ENCODE measurements at places on chromosomes 1 and 21. TPM values are rescaled to one million over a fixed set of nuclear protein-coding genes. Genes with fewer than 3 reads are reported as not detected.

GRCh38 chr1:81834268-81834667, 33.5 kb downstream of the ADGRL2 start:
- H3K36me3 ChIP-seq: no peaks in the 10 kb centered on the region
- H3K27me3 ChIP-seq: no peaks in the 10 kb centered on the region
- H3K4me1 ChIP-seq: peaks cover 49% of the 10 kb centered on the region
- H3K27ac ChIP-seq: no peak overlapping the region

GRCh38 chr1:107430540-107431228, 289.8 kb downstream of the NTNG1 start:
- H3K4me3 ChIP-seq: no peak overlapping the region
- no peaks in the 10 kb centered on the region for H3K36me3 ChIP-seq
- no peaks in the 10 kb centered on the region for H3K27me3 ChIP-seq
- H3K4me1 ChIP-seq: no peaks in the 10 kb centered on the region
- DNase-seq: no peak

- DNase-seq: no peak
- no peaks in the 10 kb centered on the region for H3K4me1 ChIP-seq
- H3K4me3 ChIP-seq: no peak overlapping the region
- H3K36me3 ChIP-seq: no peaks in the 10 kb centered on the region
- H3K27me3 ChIP-seq: no peaks in the 10 kb centered on the region
- no peak overlapping the region for H3K27ac ChIP-seq
These were observed 3.2 kb downstream of the IL23R start for GRCh38 chr1:67169496-67169895.

DNA sequence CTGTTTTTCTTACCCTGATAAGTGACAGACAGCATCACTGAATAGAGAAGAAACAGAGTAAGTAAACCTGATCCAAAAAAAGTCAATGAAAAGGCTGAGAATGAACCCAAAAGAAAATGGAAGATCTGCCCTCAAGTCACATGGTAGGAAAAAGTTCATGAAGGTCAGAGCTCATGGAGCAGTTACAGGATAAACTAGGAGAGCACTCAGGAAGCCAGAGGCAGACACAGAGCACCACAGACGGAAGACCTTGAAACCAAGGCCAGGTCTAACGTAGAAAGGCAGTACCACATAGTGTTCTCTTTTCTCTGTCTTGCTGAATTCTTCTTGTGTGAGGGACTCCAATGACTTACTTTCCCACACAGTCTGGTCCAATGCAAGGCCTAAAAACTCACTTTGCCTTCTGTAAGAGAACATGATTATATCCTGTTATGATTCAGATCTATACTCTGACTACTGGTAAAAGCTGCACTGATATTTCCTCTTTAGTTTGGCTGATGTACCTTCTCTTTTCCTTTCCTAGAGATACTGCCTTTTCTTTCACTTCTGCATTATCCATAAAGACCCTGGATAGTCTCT, 40.8 kb downstream of the RTCA start:
- H3K27ac ChIP-seq: no peak overlapping the region
- no peak for DNase-seq
- no peak overlapping the region for H3K4me3 ChIP-seq
- no peaks in the 10 kb centered on the region for H3K36me3 ChIP-seq
- no peaks in the 10 kb centered on the region for H3K4me1 ChIP-seq

Gene IL10RB
- total RNA-seq: 10.2 TPM

Data from right atrium auricular region (tissue), 2 donors.